Activated T-helper 1 cell treated with anti-CD3 and anti-CD28 coated beads, Interleukin-2, amount 50 U/mL, for 16 hours (primary cell): ENCODE measurements at places on chromosomes 16 and 17.

DNA sequence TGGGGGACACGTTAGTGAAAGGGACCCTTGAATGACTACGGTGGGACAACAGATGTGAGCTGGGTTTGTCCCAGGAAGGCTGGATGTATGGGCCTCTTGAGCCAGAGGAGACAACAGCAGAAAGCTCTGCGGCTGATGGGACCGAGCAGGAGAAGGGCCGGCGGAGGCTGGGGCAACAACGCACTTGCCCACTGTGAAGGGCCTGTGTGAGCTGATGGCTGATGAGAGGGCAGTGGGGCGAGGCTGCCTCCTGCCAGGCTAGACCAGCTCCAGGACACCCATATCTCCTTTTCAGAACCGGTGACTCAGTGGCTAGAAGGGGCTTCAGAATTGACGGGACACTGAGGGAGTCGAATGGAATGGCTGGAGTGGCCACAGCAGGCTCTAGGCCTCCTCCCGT, 250.1 kb downstream of the SEC14L1 start:
- DNase-seq = no peak

GRCh38 chr17:43906951-43907424, 348 bp downstream of the MPP2 start:
- DNase-seq = no peak

GRCh38 chr16:55498101-55498500, 10.8 kb upstream of the LPCAT2 start:
- DNase-seq = no peak

GRCh38 chr16:57892041-57892440, 78.9 kb downstream of the CNGB1 start:
- no peak for DNase-seq

DNA sequence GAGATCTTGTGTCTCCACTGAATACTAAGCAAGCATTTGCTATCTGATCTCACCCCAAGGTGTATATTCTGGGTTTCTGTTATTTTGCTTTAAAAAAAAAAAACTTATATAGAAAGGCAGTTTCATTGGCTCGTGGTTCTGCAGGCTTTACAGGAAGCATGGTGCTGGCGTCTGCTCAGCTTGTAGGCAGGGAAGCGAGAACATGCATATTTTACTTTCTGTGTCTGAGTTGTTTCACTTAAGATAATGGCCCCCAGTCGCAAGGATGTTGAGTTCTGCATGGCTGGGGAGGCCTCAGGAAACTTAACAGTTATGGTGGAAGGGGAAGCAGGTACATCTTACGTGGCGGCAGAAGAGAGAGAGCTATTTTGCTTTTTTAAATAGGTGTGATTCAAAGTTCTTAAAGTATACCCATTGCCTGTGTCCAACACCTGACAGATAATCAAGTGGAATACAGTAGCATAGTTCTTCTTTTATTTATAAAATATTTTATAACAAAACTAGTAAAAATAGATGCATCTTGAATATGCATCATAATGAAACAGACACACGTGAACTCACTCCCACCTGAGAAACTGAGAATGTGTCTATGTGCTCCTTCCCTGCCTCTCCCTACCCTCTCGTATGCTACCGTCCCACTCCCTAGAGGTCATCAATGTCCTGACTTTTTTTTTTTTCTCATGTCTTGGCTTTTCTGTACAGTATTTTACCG, 15.4 kb upstream of the ARHGAP17 start:
- no peak for DNase-seq

DNA sequence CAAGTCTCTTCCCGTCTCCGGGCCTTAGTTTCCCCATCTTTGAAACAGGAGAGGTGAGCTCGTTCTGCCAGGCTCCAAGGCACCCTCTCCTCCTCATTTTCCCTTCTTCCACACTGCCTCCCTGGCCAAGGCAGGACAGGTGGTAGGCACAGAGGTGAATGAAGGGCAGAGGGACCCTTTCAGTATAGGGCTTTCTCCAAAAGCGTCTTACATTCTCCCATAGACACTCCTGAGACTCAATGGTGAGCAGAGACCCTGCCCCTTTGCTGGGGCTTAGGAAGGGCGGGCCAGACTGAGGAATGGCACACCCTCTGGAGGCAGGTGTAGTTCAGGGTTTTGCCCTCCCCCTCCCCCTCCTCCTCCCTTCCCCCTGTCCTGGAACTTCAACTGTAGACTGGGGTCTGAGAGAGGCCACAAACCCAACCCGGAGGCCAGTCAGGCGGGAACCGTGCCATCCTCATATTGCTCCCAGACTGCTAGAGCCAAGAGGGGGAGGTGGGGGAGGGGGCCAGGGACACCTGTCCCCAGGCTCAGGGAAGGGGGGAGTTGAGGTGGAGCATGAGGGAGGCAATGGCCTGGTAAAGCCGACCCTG, 1.9 kb downstream of the PLEKHH3 start:
- no peak for DNase-seq

- DNase-seq = no peak
Observed at GRCh38 chr16:47872225-47872624, 283.6 kb downstream of the ABCC12 start.

- no peak for DNase-seq
Observed at GRCh38 chr17:19987897-19988296, 10.3 kb upstream of the AKAP10 start.

DNA sequence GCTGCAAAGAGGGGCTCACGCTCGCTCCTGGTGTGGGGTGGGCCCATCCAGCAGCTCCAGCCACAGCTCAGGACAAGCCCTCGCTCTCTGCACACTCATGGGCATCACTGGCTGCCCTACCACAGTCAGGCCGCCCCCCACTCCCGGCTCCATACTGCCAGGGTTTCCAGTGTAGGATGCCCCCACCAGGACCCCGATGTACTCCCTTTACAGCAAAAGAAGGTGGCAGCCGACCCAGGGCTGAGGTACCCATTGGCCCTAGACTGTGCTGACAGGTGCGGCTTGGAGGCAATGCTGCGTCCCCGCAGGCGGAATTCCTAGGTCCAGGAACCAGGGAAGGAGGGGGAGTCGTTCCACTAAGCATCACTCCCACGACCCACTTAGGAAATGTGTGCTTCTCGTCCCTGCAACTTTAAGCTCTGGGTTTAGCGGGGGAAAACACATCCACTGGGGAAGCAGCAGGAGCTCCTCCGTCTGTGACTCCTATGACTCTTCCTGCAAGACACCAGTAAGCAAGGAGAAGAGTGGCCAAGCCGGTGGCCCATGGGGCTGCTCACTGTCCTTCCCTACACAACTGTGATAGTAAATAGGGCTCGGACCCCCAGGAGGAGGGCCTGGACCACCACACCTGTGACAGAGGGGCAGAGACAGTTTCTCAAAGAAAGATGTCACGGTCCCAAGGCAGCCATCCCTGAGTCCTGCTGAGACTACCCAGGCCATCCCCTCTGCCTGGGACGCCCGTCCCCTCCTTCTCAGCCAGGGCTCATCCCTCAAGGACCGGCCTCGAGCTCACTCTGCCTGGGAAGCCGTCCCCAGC, 13.1 kb downstream of the CORO7 start:
- DNase-seq = no peak

DNA sequence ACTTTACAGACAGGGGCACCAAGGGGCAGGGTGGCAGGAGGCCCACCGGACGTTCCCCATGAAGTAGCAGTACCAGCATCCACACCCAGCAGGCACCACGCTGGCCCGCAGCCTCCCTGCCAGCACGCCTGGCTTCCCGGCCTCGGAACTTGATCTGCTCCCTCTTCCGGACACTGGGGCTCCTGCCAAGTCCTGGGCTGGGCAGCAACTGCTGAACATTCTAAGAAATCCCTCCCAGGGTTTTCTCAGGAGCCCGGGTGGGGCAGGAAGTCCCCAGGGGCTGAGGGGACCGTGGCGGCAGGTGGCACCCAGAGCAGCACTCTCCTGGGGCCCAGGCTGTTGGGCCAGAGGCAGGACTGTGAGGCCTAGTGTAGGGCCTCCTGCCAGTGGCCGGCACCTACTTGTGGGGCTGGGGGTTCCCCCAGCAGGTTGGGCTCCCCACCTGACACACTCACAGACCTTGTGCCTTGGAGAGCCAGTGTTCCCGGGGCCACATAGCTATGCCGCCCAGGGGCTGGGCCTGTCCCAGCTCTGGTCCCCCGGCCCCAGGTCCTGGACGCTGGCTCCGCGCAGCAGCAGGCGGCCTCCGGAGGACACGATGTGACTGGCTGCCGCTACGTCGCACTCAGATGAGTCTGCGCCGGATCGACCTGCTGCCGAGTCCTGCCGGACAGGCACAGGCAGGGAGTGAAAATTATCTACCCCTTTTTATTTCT, 86.2 kb upstream of the CBX4 start:
- no peak for DNase-seq

DNA sequence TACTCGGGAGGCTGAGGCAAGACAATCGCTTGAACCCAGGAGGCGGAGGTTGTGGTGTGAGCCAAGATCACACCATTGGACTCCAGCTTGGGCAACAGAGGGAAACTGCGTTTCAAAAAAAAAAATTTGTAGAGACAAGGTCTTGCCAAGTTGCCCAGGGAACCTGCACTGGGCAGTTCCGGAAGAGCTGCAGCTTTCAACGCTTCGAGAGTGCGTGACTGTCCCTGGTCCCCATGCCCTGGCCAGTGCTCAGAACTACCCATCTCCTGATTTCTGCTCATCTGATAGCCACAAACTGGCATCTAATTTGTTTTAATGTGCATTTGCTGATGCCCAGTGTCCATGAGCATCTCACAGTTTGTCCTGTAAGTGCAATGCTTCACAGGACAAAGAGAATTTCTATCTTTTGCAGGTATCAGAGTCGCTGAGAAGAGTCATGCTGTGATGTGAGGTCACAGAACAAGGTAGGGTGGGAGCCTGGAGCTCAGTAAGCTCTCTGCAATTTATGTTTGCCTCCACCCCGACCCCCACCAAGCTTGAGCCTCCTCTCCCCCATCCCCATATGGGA, 3.9 kb downstream of the ACTG1 start:
- no peak for DNase-seq

DNA sequence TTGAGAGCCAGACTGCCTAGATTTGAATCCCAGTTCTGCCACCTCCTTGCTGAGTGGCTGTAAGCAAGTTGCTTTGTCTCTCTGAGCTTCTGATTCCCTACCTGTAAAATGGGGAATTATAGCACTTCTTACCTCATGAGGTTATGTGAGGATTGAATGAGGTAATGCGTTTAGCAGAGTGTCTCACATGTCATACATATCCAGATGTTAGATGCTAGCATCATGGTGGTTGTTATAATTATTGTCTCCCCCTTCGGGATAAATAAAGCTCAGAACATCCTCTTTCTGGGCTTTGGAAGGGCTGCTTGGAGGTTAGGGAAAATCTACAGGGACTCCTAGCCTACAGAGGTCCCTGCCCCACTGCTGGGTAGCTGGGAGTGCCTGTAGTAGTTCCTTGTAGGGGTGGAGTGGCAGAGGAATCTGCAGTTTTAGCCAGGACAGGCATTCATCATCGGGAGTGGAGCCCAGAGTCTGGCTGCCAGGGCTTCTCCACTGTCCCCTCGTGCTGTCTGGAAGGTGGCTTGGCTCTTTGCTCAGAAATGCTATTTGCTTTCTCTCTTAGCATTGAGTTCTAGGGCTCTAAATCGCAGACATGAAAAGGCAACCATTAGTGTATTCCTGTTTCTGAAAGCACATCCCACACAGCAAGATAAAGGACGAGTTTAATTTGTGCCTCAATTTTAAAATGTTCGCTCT, 137.9 kb upstream of the CACNG3 start:
- no peak for DNase-seq

DNA sequence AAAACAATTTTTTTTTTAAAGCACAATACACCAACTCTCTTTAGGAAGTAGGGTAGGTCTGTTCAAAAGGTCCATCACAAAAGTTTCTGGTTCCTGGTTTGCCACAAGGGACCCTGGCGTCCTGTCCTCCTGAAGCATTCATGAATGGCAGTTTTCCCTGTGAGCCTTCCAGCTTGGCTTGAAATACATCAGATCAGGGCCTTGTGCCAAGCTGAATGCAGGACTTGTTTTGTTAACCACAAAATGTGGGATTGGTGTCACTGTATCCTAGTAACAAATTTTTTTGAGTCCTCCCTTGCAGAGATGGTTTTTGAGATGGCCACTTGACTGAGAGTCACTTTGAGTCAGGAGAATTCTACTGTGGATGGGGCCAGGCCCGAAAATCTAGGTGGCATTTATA, 3.9 kb downstream of the GNAO1 start:
- DNase-seq = no peak

GRCh38 chr17:44334727-44335126, 10.1 kb upstream of the SLC25A39 start:
- no peak for DNase-seq

DNA sequence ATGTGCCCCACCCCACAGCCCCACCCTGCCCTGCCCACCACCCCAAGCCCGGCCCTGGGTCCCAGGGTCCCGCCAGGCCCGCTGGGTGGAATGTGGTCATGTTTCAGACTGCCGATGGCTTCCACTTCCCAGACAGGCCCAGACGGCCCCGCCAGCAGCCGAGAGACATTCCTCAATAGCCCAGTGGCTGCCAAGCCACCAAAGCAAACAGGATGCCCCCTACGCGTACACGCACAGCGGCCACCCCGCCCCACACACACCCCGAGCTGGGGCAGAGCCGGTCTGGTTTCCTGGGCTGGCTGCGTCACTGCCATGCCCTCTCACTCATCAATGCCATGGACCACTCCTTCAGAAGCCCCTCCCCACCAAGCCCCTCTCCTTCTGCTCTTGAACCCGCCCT, 1.2 kb upstream of the KRT17 start:
- no peak for DNase-seq

GRCh38 chr17:30271102-30271501, 20.6 kb downstream of the BLMH start:
- DNase-seq = no peak

DNA sequence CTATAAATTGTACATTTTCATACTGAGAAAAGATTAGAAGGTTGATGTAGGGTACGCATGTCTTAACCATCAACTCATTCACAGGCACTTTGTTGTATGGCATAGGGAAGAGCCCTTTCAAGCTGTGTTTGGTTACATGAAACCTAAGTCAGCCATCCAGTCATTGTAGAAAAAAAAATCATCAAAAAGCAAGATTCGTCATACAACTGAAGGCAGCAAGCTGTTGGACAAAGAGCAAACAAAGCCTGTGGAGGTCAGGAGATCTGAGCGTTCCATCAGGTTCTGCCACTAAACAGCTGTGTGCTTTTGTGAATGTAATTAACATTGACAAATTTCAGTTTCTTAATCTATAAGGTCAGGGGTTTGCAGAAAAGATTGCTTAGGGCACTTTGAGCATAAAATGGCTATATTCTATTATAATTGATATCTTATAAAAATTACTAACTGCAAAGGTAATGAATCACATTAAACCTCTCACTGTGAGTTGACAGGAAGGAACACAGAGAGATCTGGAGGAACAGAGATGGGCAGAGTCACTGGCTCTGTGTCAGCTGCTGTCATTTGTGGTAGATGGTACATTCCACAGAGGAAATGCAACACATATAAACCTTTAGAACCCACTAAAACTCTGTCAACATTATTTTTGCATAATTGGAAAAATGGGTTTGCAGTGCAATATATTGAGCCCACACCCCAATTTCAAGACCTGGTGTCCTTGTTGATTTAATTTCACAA, 66.3 kb upstream of the MYOCD start:
- DNase-seq = no peak
